Glomerular endothelial cell (primary cell): ENCODE measurements at places on chromosomes 1 and 21. TPM values are rescaled to one million over a fixed set of nuclear protein-coding genes. Genes with fewer than 3 reads are reported as not detected.

Gene UMODL1
- not detected in 2 replicates for total RNA-seq

GRCh38 chr1:101235696-101236515, 913 bp upstream of the S1PR1 start:
- DNase-seq, result no peak

GRCh38 chr1:201719812-201720521, 109.0 kb upstream of the IPO9 start:
- no peak for DNase-seq

DNA sequence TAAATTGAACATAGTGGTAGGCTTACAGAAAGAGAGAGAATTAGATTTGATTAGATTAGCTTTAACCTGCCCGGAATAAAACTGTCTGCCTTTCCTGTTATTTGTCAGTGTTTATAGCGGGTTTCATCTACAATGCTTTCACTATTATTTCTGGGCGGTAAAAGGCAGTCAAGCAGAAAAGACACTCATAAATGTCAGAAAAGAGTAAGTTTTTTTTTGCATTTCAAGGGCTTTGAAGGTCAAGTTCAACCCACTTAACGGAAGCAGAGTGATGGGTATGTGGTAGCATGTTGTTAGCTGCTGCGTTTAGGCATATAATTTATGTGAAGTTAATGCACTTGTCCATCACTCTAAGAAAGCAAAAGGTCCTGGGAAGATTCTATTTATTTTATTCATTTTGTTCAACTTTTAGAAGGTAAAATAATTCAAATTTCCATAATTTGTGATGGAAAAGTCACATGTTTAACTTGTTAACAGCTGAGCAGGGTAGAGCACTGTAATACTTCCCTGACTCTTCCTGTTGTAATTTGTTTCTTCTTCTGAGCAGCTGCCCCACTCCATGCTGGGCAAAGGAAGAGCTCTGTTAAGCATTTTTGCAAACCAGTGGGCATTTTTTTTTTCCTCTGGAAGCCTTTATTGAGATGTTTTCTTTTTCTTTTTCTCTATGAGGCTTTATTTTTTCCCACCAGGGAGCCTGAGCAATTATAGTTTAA, 220.1 kb downstream of the ST6GALNAC3 start:
- no peak for DNase-seq

DNA sequence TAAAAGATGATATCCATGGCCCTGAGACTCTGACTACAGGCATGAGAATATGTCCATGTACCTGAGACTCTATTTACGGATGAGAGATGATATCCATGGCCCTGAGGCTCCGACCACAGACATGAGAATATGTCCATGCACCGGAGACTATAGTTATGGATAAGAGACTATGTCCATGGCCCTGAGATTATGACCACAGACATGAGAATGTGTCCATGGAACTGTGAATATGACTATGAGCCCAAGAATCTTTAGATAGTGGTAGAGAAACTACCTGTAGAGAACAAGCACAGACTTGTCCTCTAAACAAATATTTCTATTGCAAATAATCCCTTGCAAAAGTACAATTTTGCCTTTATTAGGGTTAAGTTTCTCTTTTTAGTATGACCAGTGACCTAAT, 263.2 kb downstream of the PCP4 start:
- DNase-seq, result no peak

Gene RBP7
- total RNA-seq, result 0.68 TPM in 1 of 2 replicates, not detected in the other

GRCh38 chr1:231166398-231166797, 4.5 kb downstream of the TRIM67 start:
- no peak for DNase-seq

GRCh38 chr1:174659823-174660222, 212.1 kb downstream of the GPR52 start:
- DNase-seq, result no peak

DNA sequence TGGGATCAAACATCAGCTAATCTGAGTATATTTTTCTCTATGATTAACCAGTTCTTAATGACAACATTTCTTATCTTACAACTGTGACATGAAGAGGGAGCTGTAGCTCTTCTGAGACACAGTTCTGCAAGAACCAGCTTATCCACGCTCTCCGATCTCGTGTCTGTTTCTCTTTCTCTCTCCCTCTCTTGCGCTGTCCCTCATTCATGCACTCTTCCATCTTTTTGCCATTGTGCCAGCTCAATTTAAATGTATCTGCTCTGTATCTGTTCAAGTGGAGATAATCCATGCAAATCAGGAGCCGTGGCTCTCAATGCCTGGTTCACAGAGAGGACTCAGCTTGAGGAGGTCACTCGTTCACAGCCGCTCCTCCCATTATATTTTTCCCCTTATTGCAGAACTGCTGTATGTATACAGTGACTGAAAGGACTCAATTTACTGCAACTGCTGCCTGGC, 494.7 kb upstream of the ADGRL2 start:
- DNase-seq, result peak; percentile 9

GRCh38 chr1:206757524-206758266, 12.9 kb upstream of the IL19 start:
- DNase-seq, result no peak

Gene AGT
- not detected in 2 replicates for total RNA-seq

Gene KRTAP19-1
- total RNA-seq, result not detected in 2 replicates

GRCh38 chr21:45796003-45796402, 152.5 kb downstream of the PCBP3 start:
- DNase-seq, result no peak

Gene ZMPSTE24
- total RNA-seq, result 45.0 and 45.6 TPM in 2 replicates

Gene AQP10
- total RNA-seq, result not detected in 2 replicates
